NCI-H524 (cell line): ENCODE measurements at places on chromosomes 3 and 15.

DNA sequence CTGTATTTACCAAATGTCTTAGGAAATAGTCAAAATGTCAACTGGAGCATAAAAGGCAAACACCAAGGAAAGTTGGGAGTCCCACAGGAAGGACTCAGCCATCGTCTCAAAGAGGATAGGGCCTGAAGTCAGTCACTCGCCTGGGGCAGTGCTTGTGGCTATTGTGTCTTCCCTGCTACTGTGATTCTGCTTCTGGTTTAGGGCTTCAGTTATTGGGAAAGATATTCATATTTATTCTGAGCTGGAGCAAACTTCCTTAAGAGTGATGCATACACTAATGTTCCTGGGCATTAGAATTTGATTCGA, 118.1 kb downstream of the EDEM1 start:
- DNase-seq = no peak

- no peak for DNase-seq
Measured at GRCh38 chr3:4060064-4060463, 243.1 kb upstream of the SETMAR start.

GRCh38 chr3:73319179-73319769, 257.8 kb downstream of the EBLN2 start:
- DNase-seq = peak; percentile 38

DNA sequence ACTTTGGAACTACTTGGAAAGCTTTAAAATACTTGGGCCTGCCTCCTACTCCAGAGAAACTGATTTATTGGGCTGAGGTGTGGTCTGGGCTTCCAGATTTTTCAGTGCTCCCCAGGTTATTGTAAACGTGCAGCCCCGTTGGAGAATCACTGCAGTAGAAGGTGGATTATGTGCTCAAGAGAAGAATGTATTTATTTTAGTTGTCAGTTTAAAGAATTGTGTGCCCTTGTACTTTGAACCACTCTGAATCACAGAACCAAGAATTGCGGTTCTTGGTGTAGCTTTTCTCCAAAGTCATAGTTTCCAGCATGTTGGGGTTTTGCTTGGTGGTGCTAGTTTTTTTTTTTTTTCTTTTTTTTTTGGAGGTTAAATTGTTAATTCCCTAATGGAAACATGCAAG, 1.6 kb downstream of the TATDN2 start:
- no peak for DNase-seq

DNA sequence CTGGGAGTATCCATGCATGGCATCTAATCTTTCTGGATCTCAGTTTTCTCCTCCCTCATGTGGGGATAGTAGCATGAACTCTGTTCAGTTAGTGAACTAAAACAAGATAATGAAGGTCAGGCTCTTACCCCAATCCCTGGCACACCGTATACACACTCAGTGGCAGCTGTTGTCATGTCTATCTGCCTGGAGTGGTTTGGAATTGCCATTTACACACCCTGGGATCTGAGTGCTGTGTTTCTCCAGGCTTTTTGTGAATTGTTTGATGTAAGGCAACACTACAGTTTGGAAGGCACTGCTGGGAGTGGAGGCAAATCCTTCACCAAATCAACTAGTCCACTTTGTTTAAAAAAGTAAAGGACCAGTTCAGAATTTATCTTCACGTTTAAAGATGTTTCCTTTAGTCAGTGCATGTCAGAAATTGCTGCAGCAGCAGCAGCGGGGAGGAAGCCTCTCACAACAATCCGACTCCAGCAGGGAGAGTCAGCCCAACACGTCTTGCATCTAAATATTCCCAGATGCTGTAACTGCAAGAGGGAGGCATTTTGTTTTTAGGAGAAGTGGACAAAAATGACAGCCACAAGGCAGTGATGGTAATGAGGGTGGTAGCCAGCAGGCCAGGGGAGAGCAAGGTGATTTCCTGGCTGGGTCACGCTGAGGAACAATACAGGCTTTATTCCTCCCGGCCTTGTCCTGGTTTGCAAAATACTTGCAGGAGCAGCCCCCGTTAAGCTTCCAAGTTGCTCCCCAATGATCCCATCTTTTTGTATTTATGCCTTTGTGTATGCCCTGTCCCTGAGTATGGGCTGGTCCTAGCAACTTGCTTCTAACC, 128.5 kb upstream of the LRIG1 start:
- no peak for DNase-seq

- no peak for DNase-seq
Measured at GRCh38 chr3:54447427-54447826, 325.1 kb downstream of the CACNA2D3 start.

DNA sequence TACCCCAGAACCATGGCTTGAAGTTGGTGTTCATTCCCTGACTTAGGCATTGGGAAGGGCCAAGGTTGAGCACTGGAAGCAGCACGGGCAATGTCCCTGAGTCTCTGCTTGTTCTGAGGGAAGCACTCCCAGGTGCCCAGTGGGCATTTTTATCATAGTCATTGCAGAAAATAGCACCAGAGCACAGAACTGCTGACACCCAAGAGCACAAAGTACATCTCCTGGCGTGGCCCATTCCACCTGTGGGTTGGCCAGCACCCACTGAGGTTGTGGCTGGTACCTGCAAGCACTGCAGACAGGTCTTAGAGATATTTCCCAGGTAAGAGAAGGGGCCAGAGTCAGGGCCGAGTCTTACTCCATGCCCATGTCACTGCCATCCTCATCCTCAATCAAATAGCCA, 28.5 kb upstream of the GCNT3 start:
- no peak for DNase-seq

GRCh38 chr3:26099692-26100091, 309.8 kb downstream of the OXSM start:
- no peak for DNase-seq

DNA sequence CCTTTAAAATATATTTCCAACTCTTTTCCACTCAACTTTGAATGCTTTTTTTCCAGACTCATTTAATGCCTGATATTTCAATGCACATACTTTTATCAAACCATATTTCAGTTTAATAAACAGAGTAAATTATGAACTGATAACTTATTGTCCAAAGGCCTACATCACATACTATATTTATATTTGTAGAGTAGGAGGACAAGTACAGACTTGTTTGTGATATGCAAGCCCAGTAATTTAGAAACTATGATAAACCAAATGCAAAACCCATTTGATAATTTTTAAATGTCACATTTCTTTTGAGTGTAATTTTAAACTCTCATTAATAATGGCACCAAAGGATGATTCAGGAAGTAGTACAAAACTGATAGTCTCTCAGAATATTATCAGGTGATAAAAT, 3.3 kb downstream of the RFX7 start:
- DNase-seq = no peak

- DNase-seq = no peak
Measured at GRCh38 chr15:42994546-42994945, 74.0 kb upstream of the TTBK2 start.

GRCh38 chr3:41296556-41296955, 97.3 kb downstream of the CTNNB1 start:
- no peak for DNase-seq

- no peak for DNase-seq
Measured at GRCh38 chr3:139906418-139906817, 28.6 kb upstream of the CLSTN2 start.

GRCh38 chr3:145272684-145273083, 888.3 kb downstream of the PLOD2 start:
- no peak for DNase-seq

DNA sequence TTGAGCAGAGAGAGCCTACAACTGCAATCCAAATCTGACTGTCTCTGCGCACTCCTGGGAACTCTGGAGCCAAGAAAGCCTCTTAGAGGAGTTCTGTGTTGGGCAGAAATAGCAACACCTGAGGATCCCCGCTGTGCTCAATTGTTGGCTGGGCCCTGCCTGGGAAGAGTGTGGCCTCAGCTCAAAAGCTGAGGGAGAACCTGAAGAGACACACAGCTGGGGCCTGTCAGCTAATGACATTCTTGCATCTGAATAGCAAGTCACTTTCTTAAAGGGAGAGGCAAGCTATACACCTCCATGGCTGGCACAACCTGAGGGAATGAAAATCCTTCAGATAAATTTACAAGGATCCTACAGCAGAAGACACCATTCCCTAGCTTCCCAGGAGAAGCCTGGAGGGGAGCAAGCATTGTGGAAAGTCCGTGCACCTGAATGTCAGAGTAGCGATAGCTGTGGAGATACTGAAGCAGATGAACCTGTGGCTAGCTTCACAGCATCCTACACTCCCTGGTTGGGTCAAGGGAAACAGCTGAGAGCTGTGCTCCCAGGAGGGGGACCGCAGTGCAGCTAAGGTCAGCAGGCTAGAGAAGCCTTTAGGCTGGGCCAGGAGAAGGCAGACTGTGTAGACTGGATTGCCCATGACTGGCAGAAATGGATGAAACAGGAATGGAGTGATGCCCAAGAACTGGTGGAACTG, 159.9 kb upstream of the PFN2 start:
- no peak for DNase-seq

GRCh38 chr3:78792212-78792611, 975.6 kb downstream of the ROBO1 start:
- no peak for DNase-seq

DNA sequence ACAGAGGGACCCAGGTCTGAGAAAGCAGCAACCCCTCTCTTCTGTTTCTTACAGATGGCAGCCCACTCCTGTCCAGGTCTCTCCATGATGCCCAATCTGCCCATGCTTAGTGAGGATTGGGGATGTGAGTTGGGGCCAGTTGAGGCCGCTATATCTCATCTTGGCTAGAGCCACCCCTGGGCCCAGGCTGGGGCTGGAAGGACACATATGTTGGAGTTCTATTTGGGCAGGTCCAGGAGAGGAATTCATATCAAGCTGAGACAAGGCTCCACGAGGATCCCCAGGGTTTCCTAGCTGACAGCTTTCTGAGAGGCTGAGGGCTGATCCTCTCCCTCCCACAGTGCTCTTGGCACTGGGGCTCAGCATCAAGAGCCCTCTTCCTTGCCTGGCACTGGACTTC, 11.4 kb downstream of the TGM5 start:
- no peak for DNase-seq

GRCh38 chr15:75455982-75456531, 4.6 kb upstream of the SIN3A start:
- DNase-seq = peak; percentile 47

- no peak for DNase-seq
Measured at GRCh38 chr15:83602021-83602420, 51.9 kb upstream of the ADAMTSL3 start.

- DNase-seq = no peak
Measured at GRCh38 chr15:60343221-60343970, 54.4 kb downstream of the ANXA2 start.

DNA sequence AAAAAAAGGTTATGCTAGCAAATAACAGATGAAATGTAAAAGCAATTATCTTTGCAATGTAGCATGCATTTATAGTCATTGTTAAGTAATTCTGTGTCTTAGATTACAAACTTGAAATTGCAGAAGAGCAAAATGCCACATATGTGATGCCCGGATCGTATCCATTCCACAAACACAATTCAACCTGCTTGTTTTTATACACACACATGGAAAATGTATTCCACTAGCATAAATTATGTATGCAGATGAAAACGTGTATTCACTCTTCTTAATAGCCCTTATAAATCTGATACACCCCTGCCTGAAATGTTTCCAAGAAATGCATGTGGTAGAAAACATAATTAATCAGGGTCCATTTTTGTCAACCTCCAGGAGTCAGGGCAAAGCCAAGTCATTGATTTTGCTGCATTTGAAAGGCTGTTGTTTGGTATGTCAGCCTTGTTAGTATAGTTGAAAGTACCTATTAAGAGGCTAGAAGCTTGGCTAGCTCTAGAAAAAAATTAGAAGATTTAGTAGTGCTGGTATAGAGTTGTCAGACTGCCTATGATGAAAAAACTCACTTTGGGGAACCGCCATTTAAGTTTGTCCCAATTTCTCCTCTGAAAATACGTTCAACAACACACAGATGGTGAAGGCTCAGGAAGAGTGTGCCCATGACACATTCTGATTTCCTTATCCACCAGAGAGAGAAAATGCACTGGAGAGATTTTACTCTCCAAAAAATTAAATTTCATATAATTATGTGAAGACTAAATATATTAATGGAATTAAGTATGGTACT, 69.2 kb upstream of the TMC3 start:
- DNase-seq = no peak

GRCh38 chr15:93036951-93037819, 51.8 kb downstream of the RGMA start:
- DNase-seq = peak; percentile 98

GRCh38 chr3:58899953-58900298, 149.9 kb downstream of the CFAP20DC start:
- DNase-seq = peak; percentile 31

- no peak for DNase-seq
Measured at GRCh38 chr3:162512488-162512887, 1015.9 kb downstream of the OTOL1 start.

GRCh38 chr3:192467230-192468140, 259.9 kb downstream of the FGF12 start:
- DNase-seq = peak; percentile 78

- DNase-seq = no peak
Measured at GRCh38 chr3:186513386-186513785, 30.8 kb downstream of the CRYGS start.

- DNase-seq = no peak
Measured at GRCh38 chr3:138253609-138254008, 66.5 kb downstream of the ARMC8 start.

- no peak for DNase-seq
Measured at GRCh38 chr15:83352119-83352518, 67.7 kb upstream of the BNC1 start.

DNA sequence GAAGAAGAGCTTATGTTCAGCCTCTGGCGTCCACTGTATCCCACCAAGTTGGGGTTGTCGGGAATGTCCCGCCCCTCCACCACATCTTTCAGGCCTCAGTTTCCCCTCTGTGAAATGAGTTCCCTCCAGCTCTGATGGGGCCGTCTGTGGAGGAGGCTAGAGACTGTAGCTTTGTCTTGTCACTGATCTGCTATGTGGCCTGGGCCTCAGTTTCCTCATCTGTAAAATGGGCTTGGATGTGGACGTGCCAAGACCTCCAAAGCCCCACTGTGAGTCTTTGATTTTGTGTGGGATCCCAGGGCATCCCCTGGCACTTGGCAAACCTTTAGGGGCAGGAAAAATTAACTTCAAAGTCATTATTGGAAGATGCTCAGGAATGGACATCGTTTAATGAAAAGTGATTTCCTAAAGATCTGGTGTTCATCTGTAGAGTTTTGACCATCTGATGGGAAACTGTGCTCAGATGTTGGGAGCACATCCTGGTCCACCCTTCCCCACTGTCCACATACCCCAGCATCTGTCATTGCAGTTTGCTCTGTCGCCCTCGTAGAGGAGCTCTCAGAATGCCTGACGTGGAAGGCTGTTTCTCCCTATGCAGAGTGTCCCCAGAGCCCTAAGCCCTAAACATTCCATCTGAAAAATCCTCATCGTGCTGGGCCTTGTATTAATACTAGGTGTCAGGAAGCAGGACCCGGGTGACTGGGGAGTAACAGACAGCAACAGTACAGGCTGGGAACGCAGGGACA, 28.5 kb downstream of the SLC6A6 start:
- DNase-seq = no peak

DNA sequence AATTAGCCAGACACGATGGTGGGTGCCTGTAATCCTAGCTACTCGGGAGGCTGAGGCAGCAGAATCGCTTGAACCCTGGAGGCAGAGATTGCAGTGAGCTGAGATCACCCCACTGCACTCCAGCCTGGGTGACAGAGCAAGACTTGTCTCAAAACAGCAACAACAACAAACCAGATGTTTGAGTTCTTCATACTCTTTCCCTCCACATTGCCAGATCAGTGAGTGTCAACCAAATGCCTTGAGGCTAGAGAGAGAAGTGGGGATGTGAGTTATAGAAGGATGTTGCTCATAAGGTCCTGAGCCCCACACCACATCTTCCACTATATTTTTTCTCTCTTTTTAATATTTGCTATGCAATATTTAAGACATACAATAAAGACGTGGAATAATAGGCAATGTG, 19.8 kb downstream of the MAPKBP1 start:
- DNase-seq = no peak

- no peak for DNase-seq
Measured at GRCh38 chr15:90053685-90054466, 48.4 kb downstream of the IDH2 start.
